ENCODE measurements at places on chromosomes 1 and 21.

DNA sequence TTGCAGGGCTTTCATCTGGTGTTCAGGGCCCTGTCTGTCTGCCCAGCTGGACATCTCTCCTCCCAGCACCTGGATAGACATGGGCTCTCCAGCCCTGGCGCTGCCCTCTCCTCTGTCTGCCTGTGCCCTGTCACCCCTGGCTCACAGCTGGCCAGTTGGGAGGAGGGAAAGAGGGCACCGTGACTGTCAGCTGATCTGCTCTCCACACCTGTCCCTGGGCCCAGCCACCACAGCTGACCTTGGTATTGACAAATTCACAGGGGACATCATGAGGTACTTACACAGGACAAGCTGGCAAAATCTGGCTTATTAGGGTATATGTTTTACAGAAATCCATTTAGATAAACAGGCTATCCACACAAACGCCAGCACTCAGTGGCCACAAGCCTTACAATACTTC is 8.3 kb downstream of the TNR start:
- H3K27me3 ChIP-seq = no peaks in the 10 kb centered on the region
- no peak overlapping the region for H3K4me3 ChIP-seq
- no peaks in the 10 kb centered on the region for H3K36me3 ChIP-seq
- no peak overlapping the region for H3K27ac ChIP-seq
- no peak for DNase-seq

- peaks cover 28% of the 10 kb centered on the region for H3K4me1 ChIP-seq
- H3K4me3 ChIP-seq = no peak overlapping the region
- no peaks in the 10 kb centered on the region for H3K36me3 ChIP-seq
- no peak for DNase-seq
These were observed 2.7 kb downstream of the ATF3 start for GRCh38 chr1:212611000-212611948.

DNA sequence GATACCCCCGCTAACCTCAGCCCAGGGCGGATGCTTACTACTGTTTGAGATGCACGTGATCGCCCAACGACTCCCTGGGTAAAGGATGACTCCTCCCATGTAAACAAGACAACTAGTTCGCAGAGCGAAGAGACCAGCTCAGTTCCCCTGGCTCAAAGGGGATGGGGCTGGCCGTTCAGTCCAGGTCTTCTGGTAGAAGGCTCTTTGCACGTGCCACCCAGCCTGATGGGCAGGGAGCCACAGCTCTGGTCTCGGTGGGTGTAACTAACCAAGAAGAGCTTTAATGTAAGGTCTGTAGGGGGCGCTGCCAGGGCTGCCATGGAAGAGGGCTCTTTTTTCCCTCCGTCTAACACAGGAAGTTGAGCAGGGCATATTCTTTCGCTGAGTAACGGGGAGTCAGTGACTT is 49.4 kb upstream of the PARP1 start:
- no peaks in the 10 kb centered on the region for H3K4me1 ChIP-seq
- peak; percentile 11 for DNase-seq
- no peaks in the 10 kb centered on the region for H3K27me3 ChIP-seq
- H3K4me3 ChIP-seq = no peak overlapping the region

DNA sequence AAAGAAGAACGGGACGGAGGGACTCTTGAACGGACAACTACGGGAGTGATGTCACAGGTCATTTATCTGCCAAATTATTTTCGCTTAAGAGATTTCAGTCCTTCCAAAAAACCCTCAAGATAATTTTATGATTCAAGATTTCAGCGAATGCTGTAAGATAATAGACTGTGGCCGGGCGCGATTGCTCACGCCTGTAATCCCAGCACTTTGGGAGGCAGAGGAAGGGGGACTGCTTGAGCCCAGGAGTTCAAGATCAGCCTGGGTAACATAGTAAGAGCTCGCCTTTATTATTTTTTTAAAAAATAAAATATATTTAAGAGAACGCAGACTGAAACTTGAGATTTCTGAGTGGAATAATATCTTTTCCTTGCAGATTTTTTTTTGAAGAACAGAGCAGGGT is 609 bp downstream of the RWDD2B start:
- peak overlapping the region; percentile 90 for H3K27ac ChIP-seq
- no peaks in the 10 kb centered on the region for H3K27me3 ChIP-seq
- peak overlapping the region; percentile 94 for H3K4me3 ChIP-seq
- no peak for DNase-seq

GRCh38 chr1:64645735-64646134 is 99.1 kb upstream of the RAVER2 start:
- no peak for DNase-seq
- H3K4me1 ChIP-seq = no peaks in the 10 kb centered on the region

- H3K4me3 ChIP-seq = no peak overlapping the region
- no peak for DNase-seq
- no peaks in the 10 kb centered on the region for H3K36me3 ChIP-seq
These were observed 33.3 kb downstream of the TMEM51 start for GRCh38 chr1:15186846-15187151.
